Suprapubic skin (tissue), 4 donors: ENCODE measurements at places on chromosomes 3 and 15. TPM values are rescaled to one million over a fixed set of nuclear protein-coding genes. Genes with fewer than 3 reads are reported as not detected.

GRCh38 chr3:15264486-15264885, 58.4 kb downstream of the CAPN7 start:
- DNase-seq, result no peak

GRCh38 chr15:52546031-52546751, 17.5 kb upstream of the MYO5A start:
- no peak for DNase-seq

GRCh38 chr3:45313743-45314403, 74.5 kb upstream of the LARS2 start:
- DNase-seq, result peak; percentile 29

GRCh38 chr15:77107068-77107467, 36.2 kb upstream of the TSPAN3 start:
- DNase-seq, result no peak

DNA sequence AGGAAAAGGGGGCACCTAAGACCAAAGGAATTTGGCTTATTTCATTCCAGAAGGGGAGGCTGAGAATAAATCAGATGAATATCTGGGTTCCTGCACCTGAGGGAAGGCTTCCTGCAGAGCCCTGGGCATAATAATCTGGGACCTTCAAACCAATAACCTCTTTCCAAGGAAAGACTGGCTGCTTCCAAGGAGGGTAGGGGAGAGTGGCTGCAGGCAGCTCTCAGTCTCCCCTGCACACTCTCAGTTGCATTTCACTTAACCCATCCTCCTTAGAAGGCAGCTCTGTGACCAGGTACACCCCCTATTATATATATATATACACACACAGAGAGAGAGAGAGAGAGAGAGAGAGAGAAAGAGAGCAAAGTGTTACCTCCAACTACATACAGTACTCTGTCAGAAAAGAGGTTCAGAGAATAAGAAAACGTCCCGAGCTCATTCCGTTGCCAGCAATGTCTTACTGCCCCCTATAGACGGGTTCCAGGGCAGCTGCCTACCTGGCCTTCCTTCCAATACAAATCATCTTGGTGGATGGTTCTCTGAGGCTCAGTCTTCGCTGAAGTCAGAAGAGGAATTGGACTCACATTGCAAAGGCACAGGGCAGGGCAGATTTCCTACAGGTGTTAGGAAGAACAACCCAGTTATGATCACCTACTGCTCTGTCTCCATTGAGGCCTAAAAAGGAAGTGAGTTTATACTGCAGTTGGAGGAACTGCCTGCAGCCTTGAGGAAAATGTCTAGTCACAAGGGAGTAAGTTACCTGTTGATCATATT, 26.1 kb downstream of the CAPN3 start:
- DNase-seq, result peak; percentile 25

GRCh38 chr15:52714968-52715367, 35.8 kb upstream of the ATOSA start:
- no peak for DNase-seq

GRCh38 chr3:136270179-136270578, 20.0 kb downstream of the PCCB start:
- no peak for DNase-seq

DNA sequence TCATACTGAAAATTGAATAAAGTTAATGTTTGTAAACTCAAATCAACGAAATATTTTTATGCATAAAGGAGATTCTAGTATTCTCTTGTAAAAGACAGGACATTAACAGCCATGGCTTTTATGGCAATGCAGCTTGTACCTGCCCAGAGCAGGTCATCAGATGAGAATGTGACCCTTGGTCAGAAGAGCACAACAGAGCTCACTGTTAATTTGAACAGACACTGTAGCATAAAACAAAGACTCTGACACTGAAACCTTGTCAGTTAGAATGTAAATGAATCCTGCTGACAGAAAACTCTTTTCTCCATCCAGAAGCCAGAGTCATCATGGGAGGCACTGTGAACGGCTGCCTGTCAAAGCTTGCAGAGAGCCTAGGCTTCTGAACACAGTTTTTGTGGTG, 410.6 kb downstream of the RAP2B start:
- no peak for DNase-seq

DNA sequence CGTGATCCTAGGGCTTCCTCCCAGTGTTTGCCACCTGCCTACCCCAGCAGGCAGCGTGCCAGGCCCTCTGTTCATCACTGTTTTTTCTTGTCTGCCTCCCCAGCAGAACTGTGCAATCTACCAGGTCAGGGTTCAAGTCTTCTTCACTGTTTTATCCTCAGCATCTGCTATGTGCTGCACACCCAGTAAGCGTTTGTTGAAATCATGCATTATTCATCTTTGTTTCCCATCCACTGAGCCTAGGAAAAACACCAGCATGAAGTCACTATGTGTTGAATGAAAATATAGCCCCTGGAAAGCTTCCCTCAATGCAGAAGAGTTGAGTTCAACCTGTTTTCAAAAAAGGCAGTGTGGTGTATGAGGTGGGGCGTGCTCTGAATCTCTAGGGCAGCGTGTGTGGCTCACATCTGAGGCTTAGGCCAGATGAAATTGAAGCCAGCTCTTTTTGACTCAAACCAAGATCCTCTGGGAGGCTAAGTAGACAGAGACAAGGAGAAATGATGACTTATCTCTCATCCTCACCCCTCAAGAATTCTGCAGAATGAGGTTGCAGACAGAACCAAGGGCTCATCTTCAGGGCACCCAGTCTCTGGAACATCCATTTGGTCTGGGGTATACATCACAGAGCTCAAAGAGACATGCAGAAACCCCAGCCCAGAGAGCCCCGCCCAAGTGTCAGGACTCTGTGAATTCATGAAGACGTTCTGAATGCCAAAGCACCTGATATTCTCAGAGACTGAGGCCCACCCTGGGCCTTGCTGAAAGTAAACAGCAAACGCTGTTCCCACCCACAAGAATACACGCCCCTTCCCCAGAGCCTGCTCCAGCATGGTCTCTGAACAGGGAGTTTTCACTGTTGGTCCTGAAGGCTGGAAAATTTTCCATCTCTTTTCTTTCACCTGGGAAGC, 5.7 kb upstream of the CAV3 start:
- DNase-seq, result no peak

- no peak for DNase-seq
These were observed 577.7 kb downstream of the MECOM start for GRCh38 chr3:169085827-169086226.

DNA sequence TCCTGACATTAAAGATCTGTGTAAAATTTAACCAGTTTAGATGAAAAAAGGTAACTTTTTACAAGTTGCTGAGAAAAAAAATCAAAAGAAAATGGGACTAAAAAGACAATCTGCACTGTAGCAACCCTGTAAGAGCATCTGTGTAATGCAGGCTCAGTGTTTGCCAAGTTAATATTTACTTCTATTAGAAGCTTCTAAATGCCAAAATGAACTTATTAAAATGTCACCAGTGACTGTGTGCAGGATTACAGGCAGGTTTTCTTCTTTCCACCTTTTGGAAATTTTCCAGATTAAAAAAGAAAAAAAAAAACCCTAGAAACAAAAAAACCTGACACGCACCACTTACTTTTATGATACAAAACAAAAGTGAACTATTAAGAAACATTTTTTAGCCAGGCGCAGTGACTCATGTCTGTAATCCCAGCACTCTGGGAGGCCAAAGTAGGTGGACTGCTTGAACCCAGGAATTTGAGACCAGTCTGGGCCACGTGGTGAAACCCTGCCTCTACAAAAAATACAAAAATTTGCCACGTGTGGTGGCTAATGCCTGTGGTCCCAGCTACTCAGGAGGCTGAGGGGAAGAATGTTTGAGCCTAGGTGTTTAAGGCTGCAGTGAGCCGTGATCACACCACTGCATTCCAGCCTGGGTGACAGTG, 87.2 kb downstream of the TJP1 start:
- DNase-seq, result no peak

DNA sequence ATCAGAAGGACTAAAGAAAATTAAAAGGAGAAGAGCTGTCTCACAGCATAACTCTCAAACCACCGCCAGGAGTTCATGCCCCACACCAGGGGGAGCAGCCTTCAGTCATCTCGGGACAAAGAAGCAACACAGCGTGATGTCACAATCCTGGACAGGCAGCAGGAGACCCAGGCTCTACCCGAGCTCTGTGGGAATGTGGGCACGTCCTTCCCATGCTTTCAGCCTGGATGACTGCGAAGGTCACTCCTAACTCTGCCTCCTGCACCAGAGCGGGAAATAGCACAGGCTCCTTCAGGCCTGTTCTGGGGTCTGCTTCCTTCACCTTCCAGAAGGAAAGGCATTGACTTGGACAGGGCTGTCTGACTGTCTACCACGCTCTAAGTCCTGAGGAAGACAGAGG, 31.3 kb downstream of the NOX5 start:
- no peak for DNase-seq

DNA sequence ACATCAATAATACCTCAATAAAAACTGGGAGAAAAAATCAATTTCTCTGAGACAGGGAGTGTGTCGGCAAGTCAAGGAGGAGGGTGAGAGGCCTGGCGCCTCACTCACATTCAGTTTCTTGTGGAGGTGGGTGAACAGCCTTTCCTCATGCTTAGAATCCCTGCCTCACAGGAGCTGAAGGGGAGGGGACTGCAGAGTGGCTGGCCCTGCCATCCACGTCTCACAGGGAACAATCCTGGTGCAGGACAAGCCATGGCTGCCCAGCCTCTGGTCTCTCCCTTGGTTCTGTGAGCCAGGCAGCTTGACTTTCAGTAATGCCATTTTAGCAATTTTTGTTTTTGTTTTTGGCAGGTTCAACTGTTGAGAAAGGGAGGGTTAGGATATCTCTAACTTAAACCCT, 126.5 kb upstream of the HACD2 start:
- no peak for DNase-seq

DNA sequence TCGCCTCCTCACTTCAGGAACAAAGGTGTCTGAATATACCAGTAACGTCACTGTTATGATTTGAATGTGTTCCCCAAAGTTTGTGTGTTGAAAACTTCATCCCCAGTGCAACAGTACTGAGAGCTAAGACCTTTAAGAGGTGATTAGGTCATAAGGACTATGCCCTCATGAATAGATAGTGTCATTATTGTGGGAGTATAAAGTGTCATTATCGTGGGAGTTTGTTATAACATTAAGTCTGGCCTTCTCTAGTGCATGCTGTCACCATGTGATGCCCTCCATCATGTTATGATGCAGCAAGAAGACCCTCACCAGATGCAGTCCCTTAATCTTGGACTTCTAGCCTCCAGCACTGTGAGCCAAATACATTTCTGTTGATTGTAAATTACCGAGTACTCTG, 53.7 kb upstream of the TLE3 start:
- no peak for DNase-seq

DNA sequence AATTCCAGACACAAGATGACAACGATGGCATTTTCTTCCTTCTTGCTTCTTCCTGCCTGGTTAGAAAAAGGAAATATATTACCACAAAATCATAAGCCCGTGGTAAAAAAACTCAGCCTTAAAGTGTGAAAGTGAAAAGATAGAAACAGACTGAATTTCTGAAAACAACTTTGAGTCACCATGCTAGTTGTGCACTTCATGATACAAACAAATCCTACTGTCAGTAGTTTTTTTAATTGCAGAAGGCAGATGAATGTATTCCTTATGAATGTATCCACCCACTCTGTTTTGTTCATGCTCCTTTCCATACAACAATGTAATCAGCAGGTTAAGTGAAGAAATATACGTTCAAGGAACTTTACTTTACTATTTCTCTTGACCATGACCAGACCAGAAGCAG, 1144.7 kb downstream of the OTOL1 start:
- no peak for DNase-seq

DNA sequence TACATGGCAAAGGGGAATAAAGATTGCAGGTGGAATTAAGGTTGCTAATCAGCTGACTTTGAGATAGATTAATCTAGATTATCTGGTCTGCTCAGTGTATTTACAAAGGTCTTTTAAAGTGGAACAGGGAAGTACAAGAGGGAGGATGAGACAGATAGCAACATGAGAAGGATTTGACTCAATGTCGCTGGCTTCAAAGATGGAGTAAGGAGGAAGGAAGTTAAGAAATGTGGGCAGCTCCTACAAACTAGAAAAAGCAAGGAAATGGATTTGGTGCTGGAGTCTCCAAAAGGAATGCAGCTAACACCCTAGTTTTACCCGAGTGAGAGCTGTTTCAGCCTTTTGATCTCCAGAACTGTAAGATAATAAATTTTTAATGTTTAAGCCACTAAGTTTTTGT, 180.7 kb upstream of the TTC14 start:
- DNase-seq, result no peak

- no peak for DNase-seq
These were observed 603.0 kb upstream of the ROBO2 start for GRCh38 chr3:76436894-76437293.

GRCh38 chr3:177567833-177568232, 370.6 kb upstream of the TBL1XR1 start:
- DNase-seq, result no peak

DNA sequence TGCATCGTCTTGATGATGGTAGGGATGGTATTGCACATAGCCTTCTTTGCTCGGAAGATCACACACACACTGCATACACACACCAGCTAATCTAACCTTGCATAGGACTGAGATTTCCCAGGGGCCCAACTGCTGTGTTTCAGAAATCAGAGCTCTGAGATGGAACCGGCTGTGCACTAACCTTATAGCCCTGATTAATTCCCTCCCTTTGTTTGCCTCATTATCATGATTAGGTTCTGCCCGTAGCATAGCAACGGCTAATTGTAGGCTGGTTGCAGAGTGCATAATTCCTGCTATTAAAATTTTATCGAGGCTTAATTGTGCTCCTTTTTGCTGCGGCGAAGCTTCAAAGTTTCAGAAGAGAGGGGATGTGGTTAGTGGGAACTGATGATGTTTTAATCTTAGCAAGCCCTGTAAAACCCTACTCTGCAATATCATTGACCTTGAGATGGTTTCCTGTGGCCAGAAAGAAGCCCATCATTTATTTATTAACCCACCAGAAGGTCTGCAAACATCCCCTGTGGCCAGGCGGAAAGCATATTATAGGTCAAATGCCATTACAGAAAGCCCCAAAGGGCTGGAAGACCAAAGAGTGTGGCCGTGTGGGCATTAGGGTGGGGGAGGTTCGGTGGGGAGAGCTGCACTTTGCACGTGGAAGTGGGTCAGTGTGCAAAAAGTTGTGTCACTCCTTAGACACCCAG, 56.2 kb upstream of the GLCE start:
- no peak for DNase-seq

GRCh38 chr15:23397779-23398178, 43.2 kb downstream of the GOLGA8S start:
- no peak for DNase-seq

AHSG gene
- total RNA-seq, result 0.97 TPM

MST1R gene
- total RNA-seq, result 129 TPM

BTLA gene
- not detected for total RNA-seq

SPATA12 gene
- total RNA-seq, result not detected

RNU5B-1 gene
- total RNA-seq, result not detected

ARL13B gene
- 6.3 TPM for total RNA-seq

SLC24A5 gene
- total RNA-seq, result 13.0 TPM

SENP8 gene
- total RNA-seq, result 2.3 TPM

LYZL4 gene
- not detected for total RNA-seq
